ENCODE measurements at places on chromosomes 12 and 14.
A peak's percentile ranks its signal among the peaks of the same experiment; 100 is the strongest.

GRCh38 chr12:92234533-92234932, 88.9 kb upstream of the BTG1 start:
- DNase-seq, result no peak

GRCh38 chr12:47079981-47080724, 394 bp upstream of the AMIGO2 start:
- DNase-seq, result peak; percentile 15

- no peak for DNase-seq
Observed at GRCh38 chr12:26599096-26599695, 233.8 kb downstream of the ITPR2 start.

GRCh38 chr14:102518063-102518648, 8.6 kb upstream of the ANKRD9 start:
- DNase-seq, result no peak

GRCh38 chr14:99244941-99245563, 26.9 kb downstream of the BCL11B start:
- DNase-seq, result no peak

GRCh38 chr12:6635375-6635855, 344 bp downstream of the LPAR5 start:
- DNase-seq, result no peak

DNA sequence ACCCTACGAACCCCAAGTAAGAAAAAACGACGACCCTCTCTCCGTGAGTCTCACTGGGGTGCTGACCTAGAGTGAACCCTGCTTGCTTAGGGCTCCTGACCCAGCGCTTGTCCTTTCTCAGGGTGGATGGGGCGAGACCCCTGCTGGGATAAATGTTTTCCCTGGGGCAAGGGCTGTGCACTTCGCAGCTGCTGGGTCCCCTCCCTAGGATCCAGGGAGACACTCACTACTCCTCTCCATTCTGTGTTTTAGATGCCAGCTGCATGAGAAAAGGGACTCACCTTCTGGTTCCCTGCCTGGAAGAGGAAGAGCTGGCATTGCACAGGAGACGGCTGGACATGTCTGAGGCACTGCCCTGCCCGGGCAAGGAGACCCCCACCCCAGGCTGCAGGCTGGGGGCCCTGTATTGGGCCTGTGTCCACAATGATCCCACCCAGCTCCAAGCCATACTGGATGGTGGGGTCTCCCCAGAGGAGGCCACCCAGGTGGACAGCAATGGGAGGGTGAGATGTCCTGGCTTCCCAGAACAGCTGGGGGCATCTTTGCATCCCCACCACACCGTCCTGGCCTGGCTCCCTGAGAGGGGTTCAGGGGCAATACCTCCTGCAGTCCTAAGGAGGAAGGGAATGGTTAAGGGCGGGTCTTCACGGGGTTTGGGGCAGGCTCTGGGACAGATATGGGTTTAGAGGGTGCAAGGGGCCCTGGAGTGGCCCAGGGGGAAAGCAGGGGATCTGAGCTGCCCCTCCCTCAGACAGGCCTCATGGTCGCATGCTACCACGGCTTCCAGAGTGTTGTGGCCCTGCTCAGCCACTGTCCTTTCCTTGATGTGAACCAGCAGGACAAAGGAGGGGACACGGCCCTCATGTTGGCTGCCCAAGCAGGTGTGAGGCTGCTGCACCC, 663 bp downstream of the ANKRD33 start:
- DNase-seq, result no peak

GRCh38 chr12:116434155-116435011, 124.8 kb upstream of the MAP1LC3B2 start:
- peak; percentile 50 for DNase-seq

- no peak for DNase-seq
Observed at GRCh38 chr12:111557271-111558106, 41.6 kb downstream of the ATXN2 start.

DNA sequence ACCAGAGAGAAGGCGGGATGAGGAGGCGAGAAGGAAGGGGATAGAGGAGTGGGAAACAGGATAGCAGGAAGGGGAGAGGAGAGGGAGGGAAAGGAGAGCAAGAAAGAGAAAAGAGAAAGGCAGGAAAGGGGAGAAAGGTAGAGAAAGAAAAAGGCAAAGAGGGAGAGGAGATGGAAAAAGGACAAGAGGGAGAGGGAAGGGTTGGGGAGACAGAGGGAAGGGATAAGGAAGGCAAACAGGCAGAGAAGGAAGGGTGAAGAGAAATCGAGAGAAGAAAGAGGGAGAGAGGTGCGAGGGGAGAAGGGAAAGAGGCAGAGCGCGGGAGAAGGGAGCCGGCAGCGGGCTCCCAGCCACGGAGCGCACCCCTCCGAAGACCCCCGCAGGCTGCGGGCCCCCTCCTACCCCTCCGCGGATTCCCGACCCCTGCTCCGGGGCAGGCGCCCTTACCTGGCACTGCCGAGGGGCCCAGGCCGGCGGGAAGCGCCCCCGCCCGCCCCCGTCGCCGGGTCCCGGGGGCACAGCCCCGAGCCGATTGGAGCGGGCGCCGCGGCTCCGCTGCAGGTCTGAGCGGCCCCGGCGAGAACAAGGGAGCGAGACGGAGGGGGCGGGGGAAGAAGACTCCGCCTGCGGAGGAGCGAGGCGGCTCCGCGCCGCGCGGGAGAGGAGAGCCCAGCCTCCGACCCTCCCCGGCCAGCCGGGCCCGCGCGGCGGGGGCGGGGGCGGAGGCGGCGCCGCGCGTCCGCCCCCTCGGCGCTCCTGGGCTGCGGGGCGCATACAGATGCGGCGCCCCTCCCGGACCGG, at the start of gene CDH24:
Gene CDH24, minus strand, starts transcription at position 565 of the 801 bp plus-strand sequence. CDS start 1,787 bp downstream, outside the sequence.
- DNase-seq, result no peak

DNA sequence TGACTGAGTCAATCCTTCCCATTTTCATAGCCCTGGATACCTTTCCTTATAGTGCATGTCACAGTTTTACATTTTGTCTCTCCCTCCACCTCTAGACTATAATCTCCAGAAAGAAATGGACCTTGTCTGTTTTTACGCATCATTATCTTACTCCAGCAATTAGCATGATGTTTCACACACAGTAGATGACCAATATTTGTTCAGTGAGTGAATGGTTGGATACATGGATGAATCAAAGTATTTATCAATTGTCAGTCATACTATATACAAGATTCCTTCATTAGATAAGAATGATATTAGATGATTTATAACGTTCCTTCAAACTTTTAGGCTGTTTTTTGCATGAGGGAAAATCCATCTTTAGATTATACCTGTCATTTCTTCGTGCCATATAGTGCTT, 61.1 kb downstream of the PTHLH start:
- DNase-seq, result no peak

GRCh38 chr14:99517643-99518381, 36.6 kb downstream of the CCNK start:
- no peak for DNase-seq

DNA sequence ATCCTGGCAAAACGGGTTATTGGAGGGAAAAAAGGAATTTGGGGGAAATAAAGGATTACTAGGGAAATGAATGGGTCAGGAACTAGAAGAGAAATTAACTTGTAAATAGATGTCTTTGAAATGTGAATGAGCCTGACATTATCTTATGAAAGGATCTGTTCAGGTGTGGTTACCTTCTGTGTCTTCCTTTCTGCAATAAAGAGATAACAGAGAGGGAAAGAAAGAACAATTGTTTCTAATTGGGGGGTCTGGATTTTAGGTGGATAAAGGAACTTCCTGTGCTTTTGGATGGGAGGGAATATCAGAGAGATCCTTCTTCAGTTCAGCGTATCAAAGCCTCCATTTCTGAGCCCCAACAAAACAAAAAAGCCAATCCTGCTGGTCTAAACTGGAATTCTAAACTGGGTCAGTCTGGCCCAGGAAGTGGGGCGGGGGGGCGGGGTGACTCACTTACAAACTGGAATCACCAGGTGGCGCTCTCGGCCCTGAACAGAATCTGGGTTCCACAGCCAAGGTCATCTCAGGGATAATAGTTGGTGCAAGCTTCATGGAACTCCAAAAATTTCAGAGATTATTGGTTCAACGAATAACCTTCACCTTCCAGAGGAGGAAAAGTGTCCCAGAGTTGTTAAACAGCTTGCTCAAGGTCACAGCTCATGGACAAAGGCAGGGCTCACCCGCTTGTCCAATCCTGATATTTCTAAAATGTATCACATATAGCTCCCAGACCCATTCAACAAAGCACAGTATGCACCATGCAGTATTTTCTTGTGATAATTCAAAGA, 15.2 kb upstream of the PEBP1 start:
- DNase-seq, result peak; percentile 74

DNA sequence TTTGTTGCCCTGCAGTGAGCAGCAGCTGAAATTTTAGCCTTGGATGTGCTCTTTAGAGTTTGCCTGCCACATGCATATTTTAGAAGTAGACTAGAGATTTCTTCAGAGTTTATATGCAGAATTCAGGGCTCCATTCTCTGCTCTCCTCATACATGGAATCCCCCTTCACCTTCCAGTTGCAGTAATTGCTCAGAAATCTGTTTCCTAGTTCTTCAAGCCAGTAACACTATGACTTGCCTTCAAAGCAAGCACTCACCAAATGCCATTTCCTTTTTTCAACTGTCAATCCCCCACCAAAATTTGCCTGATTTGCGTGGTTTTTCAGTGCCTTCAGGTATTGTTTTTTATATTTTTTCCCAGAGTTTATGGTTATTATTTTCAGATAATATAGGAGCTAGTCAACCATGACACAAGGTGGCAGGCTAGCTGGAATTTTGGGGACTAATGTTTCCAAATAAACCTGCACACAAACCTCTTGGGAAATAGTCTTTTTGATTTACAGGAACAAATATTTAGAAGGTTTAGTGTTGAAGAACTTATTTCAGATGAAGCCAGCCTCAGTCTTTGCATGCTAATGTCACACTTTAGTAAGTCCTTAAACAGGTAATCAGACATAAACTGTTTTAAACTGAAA, 79.2 kb downstream of the ASCL1 start:
- no peak for DNase-seq

GRCh38 chr14:74838166-74838565, 37.8 kb downstream of the PROX2 start:
- DNase-seq, result no peak

DNA sequence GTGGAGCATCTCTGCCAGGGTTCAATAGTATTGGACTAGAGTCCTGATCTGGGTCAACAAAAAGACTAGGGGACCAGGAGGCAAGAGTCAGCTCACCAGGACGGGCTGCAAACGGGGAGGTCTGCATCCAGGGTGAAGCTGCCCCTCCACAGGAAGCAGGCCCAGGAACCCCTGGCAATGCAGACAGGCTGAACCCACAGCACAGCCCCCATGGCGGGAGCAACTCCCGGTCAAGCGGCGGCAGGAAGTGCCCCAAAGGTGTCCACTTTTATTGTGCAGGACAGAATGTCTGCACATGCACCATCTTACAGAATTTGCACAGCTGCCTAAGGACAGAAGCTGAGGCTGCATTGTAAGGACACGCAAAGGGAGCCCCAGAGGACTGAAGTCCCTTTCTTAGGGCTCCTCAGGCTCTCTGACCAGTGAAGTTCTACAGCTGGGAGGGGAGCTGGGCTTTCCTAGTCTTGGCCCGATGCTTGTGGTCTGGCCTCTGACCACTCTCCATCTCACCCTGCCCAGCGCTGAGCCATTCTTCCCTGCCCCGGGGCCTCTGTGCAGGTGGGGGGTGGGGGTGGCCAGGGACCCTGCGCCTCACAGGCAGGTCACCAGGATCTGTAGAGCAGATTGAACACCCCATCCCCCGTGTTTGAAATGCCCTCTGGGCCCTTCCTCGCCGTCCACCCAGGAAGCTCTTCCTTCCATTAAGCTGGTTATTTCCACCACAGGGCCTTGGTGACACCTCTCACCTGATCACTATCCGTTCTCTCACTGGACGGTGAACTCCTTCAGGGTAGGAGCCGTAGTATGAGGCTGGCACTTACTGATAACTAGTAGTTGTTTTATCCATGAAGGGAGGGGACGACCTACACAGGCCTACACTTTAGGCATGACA, 75.9 kb downstream of the NINJ2 start:
- no peak for DNase-seq

DNA sequence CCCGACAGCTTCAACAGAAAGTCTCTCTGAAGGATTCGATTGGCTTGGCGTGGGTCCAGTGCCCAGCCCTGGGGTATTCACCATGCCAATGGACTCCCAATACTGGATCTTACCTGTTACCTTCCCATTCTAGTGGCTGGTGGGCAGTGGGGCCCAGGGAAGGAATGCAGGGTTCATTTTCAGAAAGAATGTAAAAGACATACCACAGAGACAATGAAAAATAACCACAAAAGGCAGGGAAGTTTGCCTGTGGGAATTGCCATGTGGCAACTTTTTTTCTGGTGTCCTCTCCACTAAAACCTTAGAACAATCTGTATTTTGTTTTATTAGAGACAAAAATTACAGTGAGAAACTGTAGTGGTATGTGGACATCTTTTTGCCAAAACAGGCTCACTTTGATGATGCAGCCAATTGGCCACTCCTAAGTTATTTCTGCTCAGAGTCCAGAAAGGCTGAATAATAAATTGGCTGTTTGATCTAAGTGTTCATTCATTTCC, 55.2 kb downstream of the PTGER2 start:
- DNase-seq, result no peak

GRCh38 chr14:72523424-72524294, 370.2 kb downstream of the DPF3 start:
- no peak for DNase-seq

DNA sequence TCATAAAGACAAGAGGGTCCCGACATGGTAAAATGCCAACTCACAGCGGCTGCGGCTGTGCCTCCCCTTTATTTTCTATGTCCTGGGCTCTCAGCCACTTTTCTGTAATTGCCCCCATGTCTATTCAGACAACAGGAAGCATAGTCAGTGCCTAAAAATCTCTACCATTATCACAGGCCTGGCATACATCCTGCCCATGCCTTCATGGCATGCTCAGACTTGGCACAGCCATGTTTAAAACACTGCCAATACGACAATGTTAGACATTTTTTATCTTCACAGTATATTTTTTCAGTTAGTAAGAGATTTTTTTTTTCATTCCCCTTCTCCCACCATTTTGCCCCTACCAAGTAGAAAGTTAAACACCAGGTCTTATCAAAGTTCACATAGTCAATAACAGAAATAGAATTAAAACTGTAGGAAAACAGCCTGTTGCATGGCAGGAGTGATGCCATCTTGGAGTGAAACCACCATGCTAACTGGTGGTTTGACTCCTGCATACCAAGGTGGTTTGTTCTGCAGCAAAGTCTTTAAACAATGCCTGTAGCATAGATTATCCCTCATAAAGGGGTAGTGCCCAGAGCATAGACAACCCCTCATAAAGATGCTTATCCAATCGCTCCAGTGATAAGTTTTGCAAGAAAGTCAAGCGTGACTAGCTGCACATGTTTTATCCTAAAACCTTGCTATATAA, 18.9 kb upstream of the CERS5 start:
- DNase-seq, result no peak

DNA sequence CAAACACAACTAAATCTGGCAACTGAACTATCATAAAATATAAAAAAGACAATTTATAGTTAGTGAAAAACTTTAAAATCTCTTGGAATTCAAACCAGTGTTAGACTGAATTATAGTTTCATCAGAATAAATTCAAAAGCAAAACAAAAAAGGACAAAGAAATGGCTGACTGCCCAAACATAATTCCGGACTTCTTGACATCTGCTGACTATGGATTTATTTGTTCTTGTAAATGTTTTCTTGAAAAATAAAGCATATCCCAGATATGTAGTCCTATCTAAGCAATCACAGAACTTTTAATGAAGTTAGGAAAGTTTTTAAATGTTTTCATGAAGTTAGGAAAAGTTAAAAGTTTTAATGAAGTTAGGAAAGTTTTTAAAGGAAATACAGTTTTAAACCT, 45.8 kb upstream of the CNTN1 start:
- peak; percentile 30 for DNase-seq

Measured in C1 segment of cervical spinal cord (tissue), 14 donors.